ENCODE measurements at places on chromosomes 4 and X. TPM values are rescaled to one million over a fixed set of nuclear protein-coding genes. Genes with fewer than 3 reads are reported as not detected.

GRCh38 chrX:8663325-8663724, 68.6 kb downstream of the ANOS1 start:
- no peak for DNase-seq

DNA sequence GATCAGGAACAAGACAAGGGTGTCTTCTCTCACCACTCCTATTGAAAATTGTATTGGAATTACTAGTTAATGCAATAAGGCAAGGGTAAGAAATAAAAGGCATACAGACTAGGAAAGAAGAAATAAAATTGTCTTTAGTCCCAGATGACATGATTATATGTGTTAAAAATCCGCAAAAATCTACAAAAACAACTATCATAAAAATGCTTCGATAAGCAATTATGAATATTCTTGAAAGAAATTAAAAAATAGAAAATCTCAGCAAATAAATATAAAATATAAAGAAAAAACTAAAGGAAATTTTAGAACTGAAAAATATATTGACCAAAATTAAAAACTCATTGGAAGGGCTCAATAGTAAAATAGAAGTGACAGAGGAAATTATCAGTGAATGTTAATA, 243.3 kb downstream of the ZNF674 start:
- DNase-seq, result no peak

GRCh38 chr4:157225096-157225495, 4.6 kb downstream of the GRIA2 start:
- no peak for DNase-seq

- DNase-seq, result no peak
Measured at GRCh38 chr4:7771541-7772507, 167.8 kb downstream of the AFAP1 start.

- no peak for DNase-seq
Measured at GRCh38 chr4:109691411-109691920, 11.8 kb downstream of the CASP6 start.

The SCML1 gene
- polyA plus RNA-seq, result 28.8 TPM
